ENCODE measurements at places on chromosomes 4 and X.
A peak's percentile ranks its signal among the peaks of the same experiment; 100 is the strongest.

GRCh38 chr4:108492816-108493595 is 127.4 kb upstream of the RPL34 start:
- DNase-seq = peak; percentile 69

GRCh38 chrX:8405631-8406030 is 59.0 kb upstream of the VCX3B start:
- DNase-seq = no peak

DNA sequence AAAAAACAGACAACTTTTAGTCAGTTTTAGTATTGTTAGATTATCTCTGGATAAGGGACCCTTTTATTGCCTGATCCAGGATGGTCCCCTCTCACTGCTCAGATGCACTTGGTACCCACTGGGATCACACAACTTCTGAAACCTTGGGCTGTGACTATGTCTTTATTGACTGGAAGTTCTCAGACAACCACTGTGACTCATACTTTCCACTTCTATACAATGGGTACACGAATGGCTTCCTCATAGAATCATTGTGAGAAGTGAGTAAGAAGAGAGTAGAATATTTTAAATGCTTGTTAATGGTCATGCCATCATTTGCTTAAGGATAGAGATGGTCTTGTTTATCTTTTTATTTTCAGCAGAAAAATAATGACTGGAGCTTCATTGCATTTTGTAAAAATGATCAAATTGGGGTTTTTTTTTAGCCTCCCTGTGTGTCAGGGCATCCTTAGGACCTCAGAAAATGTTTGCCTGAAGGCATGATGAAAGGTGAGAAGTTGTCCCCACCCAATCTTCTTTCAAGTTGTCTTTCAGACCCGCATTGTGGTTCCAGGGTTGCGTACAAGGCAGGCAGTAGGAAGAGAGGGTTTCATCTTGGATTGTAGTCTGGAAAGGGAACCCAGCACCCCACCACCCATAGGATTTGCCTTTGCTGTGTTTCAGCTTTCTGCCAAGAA is 115.1 kb downstream of the CPEB2 start:
- no peak for DNase-seq

DNA sequence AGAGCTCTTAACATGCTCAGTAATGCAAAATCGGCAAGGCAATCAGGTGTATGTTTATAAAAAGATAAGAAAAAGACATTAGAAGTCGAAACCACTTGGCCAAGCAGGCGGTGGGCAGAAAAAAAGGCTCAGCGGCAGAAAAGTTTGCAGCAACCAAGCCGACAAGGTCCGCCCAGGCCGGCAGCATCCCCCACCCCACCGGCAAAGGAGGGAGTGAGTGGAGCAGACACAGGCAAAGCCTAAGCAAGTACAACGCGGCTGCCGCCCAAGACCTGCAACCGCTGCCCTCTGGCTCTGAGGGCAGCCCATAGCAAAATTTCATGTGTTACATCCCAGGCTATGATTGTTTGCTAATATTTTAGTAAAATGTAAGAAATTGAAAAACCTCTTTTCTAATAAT is 125.4 kb upstream of the ZCCHC13 start:
- DNase-seq = peak; percentile 67

DNA sequence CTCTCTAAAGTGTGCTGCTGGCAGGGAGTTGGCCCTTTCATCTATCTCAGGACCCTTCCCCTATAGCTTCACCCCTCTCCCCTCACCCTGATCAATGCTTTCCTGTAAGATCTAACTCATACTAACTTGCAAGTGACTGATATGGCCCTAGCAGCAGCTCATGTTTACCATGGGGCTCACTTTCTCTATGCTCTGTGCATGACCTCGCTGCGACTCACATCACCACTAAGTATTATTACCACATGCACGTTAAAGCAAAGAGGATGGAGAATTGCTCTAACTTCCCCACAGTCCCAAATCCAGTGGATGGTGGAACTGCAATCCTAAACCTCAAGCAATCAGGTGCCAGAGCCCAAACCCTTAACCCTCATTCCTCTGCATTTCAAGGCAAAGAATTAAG is 626.6 kb downstream of the MID1IP1 start:
- DNase-seq = no peak

- DNase-seq = peak; percentile 41
These were observed 568 bp downstream of the NIPAL1 start for GRCh38 chr4:48017108-48017571.

DNA sequence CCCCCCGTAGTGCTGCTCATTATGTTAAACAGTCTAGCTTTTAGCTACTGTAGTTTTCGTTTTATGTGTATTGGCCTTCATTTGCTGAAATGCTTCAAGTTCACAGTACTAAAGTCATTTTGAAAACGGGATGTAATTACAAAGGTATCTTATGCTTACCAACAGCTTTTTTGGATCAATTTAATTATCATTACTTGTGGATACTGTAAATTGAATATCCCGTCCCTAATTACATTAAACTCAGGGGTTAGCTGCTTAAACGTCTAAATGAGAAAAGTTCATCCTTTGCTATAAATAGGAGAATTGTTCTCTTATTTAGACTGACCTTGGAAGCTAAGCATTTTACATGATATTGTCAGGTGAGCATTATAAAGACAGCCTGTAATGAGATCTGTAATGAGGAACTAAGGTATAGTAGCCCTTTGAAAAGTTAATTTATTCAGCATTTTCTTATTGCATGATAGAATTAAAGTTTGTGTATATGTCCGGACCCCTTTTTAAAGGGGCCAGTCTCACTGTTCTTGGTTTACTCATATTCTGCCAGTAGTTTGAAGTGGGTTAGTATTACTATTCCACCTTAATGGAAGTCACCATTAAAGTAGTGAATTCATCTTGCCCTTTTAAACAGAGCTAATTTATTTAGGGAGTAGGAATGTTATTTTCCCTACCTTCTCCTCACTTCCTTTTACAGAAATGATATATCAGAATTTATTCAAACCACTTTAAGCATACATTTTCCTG is 252.6 kb downstream of the TENM3 start:
- DNase-seq = no peak

- peak; percentile 73 for DNase-seq
These were observed at the start of gene TMEM47 for GRCh38 chrX:34656842-34657725. Gene TMEM47, minus strand, starts transcription at chrX:34657285. Its CDS starts 256 bp downstream, at chrX:34657029.
